Left renal cortex interstitium (tissue), 4 donors: ENCODE measurements at places on chromosomes 6 and 20.

GRCh38 chr6:43766500-43766853 lies 3.5 kb upstream of the VEGFA start:
- DNase-seq = no peak

GRCh38 chr6:166600931-166601330 lies 14.5 kb upstream of the RAMACL start:
- no peak for DNase-seq

DNA sequence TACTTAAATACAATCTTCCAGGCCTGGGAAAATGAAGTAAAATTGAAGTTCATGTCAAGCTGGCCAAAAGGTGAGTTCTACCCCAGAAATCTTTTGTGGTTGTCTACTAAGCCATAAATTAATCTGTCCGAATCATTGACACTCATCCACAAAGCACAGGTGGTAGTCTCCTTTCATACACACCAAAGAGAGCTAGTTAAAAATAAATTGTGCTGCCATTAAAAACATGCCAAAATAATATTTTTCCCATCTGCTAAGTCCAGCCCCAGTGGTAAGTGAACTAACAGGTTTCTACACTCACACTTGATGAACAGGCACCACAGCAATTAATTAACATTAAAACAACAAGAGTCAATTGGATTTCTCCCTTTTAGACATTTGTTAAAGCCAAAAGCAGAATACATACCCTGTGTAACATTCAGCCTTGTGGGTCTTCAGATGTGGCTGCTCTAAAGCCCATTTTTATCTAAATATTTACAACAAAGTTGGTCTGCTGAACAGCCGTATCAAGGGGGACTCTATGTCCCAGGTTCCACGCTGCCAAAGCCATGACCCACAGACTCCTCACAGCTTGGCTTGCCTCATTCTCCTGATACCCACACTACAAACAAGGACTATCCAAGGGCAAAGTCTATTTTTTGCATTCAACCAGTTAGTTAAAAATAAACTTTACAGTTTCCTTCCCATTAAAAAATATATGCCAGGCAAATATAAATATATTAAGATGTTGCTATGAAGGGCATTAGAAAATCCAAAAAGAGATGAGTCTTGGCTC lies 490.4 kb downstream of the BMP2 start:
- DNase-seq = no peak

- no peak for DNase-seq
These were observed 136.3 kb downstream of the PRND start for GRCh38 chr20:4858000-4858399.

- DNase-seq = no peak
These were observed 39.0 kb downstream of the SYTL3 start for GRCh38 chr6:158688860-158689259.

- DNase-seq = no peak
These were observed 16.3 kb upstream of the POPDC3 start for GRCh38 chr6:105196076-105196475.

DNA sequence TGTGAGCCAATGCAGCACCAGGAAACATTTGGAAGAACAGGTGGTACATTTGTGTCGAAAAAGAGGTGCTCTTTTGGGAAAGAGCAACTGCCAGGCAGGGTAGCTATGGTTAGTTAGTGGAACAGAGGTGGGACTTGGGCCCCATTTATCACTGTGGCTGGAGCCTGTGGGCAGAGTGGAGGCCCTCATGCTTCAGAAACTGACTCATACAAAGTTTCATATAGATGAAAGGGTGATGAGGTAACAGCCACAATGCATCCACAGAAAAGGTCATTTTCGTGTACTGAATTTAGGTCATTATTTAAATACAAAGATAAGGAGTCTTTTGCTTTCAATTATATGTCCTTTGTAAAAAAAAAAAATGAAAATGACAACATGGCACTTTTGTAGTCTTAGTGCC lies 76.4 kb upstream of the HS3ST5 start:
- DNase-seq = no peak
